ENCODE measurements at places on chromosomes 12 and 14.

DNA sequence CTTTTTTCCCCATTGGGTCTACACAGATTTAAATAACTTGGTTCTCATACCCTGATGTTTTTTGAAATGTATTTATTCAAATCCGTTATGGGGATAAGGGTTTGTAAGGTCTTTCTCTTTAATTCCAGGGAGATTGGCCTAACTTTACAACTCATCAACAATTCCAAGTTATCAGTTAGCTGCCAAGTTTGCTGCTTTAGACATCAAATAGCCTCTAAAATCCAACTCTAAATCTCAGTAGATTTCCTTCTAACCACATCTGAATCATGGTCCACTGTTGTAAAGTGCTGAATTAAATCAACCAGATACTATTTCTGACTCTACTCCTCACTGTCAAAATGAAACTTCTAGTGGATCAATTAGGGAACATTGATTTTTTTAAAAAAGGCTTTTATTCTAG lies 364.1 kb upstream of the E2F7 start:
- DNase-seq, result no peak

GRCh38 chr14:21072031-21072473 lies 1.9 kb downstream of the ARHGEF40 start:
- DNase-seq, result peak; percentile 89

DNA sequence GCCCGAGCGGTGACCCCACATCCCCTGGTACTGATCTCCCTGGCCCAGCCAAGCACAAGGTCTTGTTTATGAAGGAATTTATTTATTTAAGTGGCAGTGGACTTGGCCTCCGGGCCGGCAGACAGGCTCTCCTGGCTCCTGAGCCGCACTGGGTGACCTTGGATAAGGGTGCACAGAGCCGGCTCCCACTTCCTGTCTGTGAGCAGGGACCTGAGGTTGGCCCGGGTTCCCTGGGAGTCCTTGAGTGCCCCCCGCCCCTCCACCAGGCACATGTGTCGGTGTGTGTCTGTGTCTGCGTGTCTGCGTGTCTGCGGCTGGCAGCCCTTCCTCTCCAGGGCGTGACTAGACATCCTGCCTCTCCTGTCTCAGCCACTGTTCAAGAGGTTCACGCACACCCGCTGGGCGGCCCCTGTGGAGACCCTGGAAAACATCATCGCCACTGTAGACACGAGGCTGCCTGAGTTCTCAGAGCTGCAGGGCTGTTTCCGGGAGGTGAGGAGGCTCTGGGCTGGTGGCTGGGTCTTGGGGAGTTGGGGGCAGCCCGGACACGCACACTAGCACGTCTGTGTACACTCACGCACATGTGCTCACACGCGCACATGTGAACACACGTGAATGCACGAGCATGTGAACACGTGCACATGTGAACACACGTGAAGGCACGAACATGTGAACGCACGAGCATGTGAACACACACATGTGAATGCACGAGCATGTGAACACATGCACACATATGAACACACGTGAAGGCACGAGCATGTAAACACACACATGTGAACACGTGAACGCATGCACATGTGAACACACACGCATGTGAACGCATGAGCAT lies 9.3 kb downstream of the TNFAIP2 start:
- DNase-seq, result no peak

DNA sequence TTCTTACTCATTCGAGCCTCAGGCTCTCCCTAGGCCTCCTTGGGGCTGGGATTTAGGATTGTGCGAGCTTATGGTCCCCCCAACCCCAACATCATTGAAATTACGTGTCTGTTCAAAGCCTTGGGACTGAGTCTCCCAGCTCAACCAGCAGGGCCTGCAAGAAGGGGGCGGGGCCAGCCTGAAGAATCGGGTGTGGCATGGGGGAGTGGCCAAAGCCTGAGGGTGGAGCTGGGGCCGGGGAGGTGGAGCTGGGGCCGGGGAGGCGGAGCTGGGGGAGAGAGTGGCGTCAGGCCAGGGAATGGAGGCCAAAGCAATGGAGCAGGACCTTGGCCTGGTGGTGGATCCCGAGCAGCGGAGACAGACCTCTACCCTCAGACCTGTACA lies 24.3 kb upstream of the HSPB8 start:
- DNase-seq, result no peak

DNA sequence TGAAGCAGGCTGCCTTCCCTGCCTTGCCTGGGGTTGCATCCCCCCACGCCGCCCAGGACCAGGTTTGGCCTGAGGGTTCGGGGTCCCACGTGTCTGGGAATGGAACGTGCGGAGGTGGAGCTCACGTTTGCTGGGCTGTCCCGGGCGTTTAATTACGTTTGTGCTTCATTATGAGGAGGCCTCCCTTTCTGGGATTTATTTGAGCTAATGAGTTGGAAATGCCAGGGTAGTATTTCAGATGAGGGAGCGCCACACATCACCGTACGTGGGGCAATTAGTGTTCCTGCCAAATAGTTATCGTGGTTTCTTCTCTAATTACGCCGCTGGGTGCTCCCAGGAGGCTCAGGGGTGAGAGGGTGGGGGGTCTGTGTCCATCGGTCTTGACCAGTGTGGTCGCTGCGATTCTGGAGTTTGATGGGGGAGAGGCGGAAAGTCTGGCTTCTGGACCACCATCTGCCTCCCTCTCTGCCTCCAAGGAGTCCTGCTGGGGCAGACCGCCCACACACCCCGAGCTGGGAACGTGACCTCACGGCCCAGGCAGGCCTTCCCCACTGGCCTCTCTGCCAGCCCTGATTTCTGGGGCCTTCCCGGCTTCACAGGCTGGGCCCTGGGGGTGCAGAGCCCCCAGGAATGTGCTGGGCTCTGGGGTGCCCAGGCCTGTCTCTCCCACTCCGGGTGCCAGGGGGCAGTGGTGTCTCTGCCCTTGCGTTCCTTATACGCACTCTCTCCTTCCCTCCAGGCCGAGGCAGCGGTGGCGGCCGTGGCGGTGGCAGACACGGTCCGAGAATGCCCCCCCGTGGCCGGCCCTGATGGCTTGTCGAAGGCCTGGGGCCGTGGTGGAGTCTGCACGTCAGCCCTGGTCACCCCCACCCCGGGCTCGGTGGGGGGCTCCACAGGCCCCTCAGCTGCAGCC lies 18.9 kb downstream of the KIF26A start:
- DNase-seq, result no peak

DNA sequence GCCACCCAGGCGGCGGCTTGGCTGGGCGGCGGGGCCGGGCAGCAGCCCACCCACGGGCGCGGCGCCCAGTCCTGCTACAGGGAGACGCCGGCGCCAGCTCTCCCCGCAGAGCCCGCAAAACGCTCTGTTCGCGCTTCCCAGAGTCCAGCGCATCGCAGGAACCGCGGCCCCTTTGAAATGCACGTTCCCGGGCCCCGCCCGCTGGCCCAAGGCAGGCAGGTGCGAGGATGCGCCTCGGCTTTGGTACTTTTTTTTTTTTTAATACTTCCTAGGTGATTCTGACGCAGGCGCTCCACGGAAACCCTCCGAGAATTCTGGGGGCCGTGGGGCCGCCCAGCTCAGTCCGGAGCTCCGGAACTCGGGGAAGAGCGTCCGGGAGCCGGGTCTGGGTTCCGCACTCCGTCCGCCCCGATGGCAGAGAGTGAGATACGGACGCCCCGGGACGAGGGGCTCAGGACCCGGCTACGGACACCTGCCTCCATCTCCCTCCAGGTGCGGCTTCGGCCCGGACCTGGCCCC lies 483 bp downstream of the POC1B start:
- DNase-seq, result no peak

DNA sequence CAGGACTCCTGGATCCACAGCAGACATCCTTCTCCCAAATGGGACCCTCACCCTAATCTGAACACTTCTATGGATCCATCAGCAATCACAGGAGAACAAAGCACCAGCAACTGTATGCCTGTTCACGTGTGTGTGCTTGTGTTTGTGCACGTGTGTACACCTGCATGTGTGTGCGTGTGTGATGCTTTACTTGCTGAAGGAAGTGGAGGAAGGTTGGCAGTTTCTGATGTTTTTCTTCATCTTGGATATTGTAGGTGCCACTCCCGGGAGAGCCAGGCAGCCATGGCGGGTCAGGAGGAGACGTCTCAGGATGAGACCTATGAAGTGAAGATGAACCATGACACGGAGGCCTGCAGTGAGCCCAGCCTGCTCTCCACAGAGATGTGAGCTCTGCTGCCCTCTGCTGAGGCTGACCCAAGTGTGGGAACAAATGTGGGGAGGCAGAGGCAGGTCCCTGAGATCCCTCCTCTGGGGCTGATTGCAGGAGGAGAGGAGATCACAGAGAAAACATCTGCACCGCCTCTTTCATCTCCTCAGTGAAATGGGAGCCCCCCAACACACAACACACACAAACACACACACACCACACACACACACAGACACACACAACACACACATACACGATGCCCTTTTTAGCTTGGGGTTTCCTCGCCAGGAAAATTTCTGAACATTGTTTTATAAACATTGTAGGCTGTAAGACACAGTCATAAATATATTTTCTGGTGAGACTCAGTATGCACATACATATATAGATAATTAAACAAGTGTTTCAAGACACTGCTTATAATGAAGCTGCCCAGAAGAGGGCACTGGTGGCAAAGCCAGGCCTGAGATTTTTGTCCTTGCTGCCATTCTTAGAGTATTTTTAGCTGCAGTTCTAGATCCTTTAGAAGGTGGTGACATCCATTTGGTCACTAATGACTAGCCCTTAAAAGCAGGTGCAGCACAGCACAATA lies 112.2 kb upstream of the FKBP4 start:
- peak; percentile 27 for DNase-seq

GRCh38 chr12:38162708-38163441 lies 153.7 kb upstream of the ALG10B start:
- no peak for DNase-seq

DNA sequence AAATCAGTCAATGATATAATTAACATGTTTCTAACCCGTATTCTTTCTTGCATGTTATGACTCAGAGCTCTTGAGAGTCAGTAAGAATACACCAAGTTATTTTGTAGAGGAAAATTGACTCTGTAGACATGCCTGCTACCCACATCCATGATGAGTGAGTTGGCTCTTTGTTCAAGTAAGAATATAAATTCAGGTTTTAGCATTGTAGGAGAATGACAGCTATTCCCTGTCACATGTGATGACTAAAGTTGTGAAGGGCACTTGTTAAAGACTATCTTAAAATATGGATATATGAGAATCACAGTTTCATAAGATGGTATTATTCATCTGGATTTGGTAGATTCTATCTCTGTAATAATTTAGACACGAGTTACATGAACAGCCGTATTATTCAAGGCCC lies 209.1 kb downstream of the CCDC59 start:
- no peak for DNase-seq

- DNase-seq, result peak; percentile 75
Observed at GRCh38 chr12:18146363-18146762, 56.4 kb upstream of the RERGL start.

- no peak for DNase-seq
Observed at GRCh38 chr12:2934371-2934770, 24.8 kb upstream of the TEAD4 start.

DNA sequence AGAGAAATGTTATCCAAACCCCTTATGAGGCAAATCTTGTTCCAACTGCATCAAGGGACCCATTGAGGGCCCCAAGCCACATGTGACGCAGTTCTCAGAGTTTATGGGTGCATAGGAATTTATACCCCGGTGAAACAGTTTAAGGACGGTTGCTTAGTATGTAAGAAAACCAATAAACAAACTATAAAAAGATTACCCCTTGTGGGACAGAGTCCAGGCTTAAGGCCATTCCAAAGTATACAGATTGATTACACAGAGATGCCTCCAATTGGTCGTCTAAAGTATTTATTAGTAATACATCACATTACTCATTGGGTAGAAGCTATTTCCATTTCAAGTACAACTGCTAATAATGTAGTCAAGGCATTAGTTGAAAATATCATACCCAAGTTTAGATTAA lies 885.0 kb upstream of the MDGA2 start:
- no peak for DNase-seq

GRCh38 chr12:124675881-124676713 lies 108.7 kb upstream of the NCOR2 start:
- DNase-seq, result peak; percentile 71

- DNase-seq, result peak; percentile 64
Observed at GRCh38 chr12:66190519-66191370, 1.7 kb downstream of the IRAK3 start.

DNA sequence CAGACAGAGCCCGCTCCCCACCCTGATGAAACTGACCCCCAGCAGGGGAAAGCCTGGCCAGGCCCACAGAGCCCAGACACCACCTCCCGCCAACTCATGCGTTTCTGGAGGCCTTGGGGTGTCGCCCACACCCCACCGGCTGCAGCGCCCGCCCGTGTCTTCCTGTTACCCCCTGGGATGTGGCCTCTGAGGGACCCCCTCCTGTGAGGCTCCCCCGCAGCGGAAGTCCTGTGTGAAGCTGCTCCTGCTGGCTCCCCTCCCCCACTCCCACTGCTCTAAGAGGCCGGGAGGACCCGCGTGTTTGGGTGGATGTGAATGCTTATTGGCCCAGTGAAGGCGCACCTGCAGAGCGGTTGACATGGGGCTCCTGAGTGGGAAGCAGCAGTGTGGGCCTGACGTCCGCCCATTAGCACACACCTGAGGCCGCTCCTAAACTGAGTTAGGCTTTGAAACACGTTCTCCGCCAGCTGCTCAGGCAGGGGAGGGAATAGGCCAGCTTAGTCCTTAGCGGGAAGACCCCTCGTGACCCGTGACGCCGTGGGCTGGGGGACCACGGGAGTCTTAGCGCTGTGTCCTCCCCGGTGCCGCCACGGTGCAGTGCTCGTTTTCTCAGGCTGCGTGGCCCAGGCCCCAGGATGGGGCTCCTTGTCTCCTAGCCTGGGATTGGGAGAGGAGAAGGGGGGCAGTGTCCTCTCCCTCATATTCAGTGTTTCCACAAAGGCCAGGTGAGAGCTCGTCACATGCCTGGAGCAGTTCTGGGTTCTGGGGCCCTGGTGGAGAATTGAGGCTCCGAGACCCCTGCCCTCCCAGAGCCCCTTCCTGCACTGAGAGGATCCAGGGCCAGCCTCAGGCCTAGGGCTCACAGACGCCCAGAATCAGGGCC lies 323.4 kb upstream of the SFSWAP start:
- no peak for DNase-seq

DNA sequence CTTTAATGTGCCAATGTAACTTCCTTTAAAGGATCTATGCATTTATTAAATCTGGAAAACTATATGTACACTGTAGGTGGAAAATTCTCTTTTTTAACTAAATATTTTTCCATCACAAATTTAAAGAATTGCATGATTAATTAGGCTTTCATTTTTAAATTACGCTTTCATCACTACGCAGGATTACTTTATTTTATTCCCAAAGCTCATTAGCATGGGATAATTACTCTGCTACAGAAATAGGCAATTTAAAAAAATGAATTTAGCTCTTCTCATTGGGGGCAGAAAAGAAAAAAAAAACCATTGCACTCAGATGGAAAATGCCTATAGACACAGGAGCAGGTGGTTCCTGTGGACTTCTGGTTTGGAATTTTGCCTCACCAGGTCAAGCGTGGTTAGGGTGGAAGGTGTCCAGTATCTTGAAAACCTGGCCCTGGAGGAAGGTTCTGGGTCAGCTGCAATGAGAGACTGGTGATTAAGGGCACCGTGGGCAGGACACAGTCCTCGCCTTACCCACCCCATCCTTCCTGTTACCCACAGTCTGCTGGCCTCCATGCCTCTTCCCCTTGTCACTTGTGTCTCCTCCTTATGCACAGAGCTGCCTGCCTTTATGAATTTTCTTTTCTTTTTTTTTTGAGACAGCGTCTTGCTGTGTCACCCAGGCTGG lies 17.3 kb upstream of the RIN3 start:
- peak; percentile 65 for DNase-seq

All from inflammatory macrophage treated with lipopolysaccharide for 1 hour (primary cell).